ENCODE measurements at places on chromosomes 2 and 18.
A peak's percentile ranks its signal among the peaks of the same experiment; 100 is the strongest.

GRCh38 chr18:8812631-8813030 is 107.3 kb downstream of the MTCL1 start:
- peak; percentile 54 for DNase-seq

- DNase-seq = no peak
Observed at GRCh38 chr2:137764646-137765045, 199.6 kb upstream of the HNMT start.

DNA sequence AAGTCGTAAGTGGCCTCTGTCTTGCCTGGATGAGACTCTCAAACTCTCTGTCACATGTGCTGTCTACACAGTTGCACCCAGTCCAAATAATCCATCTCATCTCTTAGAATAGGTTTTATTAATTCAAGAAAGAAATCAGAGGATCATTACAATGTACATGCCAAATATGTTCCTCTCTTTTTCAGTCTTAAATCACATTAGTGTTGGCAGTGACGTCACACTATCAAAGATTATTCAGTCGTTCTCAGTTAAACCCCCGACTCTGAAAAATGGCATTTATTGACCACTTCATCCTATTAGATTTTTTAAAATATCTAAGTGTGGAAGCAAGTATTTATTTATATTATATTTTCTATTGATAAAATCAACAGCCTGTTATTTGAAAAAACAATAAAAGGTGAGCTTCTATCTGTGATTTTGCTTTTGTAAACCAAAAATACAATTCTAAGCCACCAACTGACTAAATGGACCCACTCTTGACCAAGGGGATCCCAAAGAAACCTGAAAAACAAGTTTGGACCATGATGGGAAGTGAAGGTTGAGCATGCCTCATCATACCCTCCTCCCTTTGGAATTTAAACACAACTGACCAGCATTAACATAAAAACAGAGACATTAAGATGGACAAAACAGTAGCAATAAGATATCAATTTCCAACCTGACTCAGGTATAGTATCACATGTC is 1894.4 kb upstream of the LRRTM1 start:
- no peak for DNase-seq

- no peak for DNase-seq
Observed at GRCh38 chr2:192885569-192886160, 690.9 kb upstream of the TMEFF2 start.

DNA sequence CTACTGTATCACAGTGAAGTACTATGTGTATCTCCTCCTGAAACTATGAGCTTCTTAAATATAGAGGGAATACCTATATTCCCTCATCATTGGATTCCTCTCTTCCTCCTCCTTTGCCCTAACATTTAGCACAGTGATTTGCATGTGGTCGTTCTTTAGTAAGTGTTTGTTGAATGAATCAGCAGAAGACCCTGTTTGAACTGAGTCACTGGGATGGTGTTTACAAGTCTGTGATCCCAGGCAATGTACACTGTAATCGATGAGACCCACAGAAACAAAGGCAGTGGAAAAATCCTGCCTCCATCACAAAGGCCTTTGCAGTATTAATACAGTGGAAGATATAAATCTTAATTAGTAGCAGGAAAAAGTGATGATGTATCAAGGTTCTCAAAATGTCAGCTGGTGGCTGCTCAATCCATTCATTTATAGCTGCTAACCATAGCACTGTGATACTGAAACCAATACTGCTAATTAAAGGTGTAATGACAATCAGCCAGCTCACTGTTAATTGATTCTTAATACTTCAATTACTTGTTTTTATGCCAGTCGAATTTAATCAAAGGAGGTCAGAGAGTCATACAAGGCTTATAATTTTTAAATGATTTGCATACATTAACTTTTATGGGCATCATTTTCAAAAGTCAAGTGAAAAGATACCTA is 20.8 kb upstream of the MYO3B start:
- peak; percentile 72 for DNase-seq

DNA sequence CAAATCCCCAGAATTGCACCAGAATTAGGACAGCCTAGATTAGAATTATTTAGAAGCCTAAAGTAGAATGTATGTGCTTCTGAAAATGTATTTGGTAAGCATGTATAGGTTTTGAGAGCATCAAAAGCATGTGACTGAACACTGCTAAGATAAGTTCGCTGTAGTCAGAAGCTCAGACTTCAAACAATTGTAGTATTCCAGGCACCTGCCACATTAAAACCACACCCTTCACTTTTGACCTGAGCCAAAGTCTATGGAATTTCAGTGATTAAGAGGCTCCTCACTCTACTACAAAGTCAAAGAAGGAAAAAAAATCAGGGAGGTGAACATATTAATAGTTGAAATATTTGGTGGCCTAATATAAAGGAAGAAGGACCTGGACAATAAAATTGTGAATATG is 8.2 kb downstream of the KCNJ3 start:
- DNase-seq = no peak

GRCh38 chr2:226184540-226184939 is 615.1 kb downstream of the IRS1 start:
- DNase-seq = no peak

GRCh38 chr2:128667391-128667790 is 348.7 kb upstream of the HS6ST1 start:
- DNase-seq = no peak

DNA sequence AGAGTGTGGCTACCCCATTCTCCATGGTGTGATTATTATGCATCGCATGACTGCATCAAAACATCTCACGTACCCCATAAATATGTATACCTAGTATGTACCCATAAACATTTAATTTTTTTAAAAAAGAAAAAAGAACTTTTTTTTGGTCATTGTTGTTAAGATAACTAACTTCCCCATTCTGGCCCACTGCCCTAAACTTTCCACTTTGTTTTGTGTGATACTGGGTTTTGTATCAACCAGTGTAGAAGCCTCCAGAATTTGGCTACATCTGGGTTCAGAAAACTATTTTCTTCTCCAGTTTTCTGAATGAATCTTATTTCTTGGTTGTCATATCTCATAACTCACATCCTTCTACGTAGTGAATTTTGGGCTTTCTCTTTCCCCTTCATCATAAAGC is 62.3 kb upstream of the NABP1 start:
- no peak for DNase-seq

GRCh38 chr2:189584686-189585085 is 4.1 kb upstream of the SLC40A1 start:
- no peak for DNase-seq

DNA sequence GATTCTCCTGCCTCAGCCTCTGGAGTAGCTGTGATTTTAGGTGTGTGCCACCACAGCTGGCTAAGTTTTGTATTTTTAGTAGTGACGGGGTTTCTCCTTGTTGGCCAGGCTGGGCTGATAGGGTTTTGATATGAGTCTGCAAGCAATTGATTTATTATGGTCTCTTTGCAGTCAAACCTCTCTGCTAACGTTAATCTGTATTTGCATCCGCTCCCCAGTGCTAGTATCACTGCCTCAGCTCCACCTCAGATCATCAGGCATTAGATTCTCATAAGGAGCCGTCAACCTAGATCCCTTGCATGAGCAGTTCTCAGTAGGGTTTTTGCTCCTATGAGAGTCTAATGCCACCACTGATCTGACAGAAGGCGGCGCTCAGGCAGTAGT is 19.0 kb downstream of the HAT1 start:
- no peak for DNase-seq

- DNase-seq = no peak
Observed at GRCh38 chr2:157439824-157440186, 4.1 kb downstream of the CYTIP start.

- DNase-seq = peak; percentile 73
Observed at GRCh38 chr18:77167251-77167650, 34.7 kb upstream of the MBP start.

DNA sequence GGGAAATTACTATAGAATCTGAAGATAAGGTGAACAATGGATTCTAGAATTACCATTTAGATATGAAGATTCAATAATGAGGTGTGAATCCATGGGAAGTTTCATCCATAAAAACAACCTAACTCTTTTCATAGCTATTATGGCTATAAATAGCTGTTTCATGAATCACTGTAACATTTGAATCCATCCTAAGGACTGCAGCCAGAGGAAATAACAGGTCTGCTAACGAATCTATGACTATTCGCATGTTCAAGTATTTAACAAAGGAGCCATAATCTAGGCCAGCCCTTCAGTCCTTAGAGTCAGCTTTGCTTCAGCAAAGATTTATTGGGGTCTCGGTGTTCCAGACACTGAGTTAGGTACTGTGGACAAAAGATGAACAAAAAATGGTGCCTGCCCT is 87.1 kb downstream of the MYOM1 start:
- no peak for DNase-seq

DNA sequence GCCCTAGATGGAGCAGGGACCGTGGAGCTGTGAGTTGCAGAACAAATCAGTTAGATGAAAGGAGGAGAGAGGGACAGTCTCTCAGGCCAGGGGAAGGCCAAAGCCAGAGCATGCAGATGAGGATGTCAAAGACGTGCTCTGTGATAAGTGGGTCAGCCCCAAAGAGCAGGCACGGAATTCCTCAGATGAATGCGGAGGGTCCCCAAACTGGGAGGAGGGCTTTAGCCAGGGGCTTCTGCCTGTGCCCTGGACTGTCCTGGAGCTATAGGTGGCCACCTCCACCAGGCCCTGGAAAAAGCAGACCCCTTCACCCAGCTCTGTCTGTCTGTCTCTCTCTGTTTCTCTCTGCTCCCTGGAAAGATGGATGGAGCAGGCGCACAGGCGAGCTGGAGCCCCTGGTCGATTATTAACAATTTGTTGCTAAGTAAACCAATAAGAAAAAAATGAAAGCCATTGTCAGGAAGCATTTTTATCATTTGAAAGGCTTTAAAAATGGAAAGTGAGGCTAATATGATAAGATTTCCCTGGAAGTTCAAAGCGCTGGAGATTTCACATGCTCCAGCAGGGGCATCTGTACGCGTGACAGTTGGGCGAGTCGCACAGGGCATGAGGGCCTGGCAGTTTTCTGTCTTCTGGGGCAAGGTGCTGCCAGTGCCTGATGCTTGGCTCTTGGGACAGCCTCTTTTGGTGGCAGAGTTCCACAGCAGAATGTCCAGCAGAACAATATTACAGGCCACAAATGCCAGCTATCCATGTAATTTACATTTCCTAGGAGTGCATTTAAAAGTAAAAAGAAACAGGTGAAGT is 241.0 kb downstream of the GLI2 start:
- DNase-seq = no peak

- no peak for DNase-seq
Observed at GRCh38 chr2:215427585-215427984, 8.3 kb downstream of the FN1 start.

DNA sequence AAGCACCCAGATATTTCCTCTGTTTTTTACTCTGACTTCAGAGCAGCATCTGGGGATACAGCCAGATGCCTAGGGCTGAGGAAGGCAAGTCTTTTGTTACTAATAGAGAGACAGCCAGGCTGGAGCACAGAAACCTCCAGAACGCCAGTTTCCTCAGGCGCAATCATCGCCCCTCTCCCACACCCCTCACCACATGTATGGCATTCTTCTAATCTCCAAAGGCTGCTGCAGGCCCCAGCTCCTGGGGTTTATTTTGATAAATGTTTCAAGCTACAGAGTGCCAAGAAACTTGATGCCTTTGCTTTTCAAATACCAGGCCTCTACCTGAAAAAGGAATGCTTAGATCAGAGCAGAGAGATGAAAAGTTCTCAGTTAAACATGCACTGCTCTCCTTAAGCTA is 283.6 kb downstream of the RBM43 start:
- DNase-seq = no peak

GRCh38 chr18:73924307-73924706 is 223.3 kb downstream of the FBXO15 start:
- DNase-seq = no peak

DNA sequence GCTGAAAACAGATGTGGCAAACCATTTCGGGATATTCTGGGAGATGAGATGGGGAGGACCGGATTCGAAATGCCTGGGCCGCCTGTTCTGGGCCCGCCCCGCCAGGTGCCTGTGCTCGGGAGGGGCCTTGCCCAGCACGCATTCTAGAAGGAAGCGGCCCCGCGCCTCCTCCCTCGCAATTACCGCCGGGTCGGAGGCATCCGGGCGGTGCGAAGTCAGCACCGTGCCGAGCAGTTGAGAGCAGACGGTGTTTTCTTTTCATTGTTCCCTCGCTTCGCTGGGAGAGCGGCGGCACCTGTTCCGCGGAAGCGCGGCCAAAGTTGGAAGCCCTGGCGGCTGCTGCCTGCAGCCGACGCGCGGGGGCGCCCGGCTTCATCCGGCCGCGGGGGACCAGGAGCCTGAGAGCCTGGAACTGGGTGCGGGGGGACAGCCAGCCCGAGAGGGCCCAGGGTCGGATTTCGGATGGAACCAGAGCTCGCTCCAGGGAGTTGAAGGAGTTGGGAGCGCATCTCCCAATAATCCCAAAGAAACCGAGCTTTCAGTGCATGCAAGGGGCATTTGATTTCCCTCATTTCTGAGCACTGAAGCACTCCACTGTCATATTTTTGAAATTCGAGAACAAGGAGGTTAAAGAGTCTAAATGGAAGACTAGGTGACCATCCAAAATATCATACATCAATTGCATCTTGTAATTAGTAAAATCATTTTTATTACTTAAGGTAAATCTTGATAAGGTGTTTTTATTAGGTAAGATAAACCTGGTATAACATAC is 241.8 kb upstream of the RAB12 start:
- DNase-seq = no peak

DNA sequence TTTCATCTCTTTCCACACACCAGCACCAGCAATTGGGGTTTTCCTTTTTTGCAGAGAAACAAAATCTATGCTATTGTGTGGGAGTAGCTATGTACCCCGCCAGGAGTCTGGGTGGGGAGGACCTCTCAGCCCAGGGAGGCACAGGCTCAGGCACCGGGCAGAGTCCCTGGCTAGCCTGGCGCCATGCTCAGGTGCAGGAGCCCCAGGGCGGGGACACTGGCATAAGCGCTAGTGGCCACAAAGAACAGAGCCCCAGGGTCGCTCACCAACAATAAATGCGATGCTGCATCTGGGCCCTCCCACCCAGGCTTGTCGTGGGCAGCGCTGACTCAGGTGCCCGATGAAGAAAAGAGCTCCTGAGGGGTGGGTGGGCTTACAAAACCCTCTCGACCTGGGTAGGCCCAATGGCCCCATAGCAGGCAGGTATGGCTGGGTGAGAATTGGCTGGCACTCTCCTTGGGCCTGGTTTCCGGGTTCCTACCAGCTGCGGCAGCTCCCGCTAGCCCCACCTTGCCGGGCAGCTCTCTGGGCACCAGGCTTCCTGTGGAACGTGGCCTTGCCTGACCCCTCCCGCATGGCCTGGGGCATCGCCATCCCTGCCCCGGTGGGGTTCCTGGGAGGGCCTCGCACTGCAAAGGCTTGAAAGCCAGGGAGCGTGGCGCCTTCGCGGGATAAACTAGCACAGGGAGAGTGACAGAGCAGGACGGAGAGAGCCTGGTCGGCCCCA is 31.8 kb upstream of the COL6A3 start:
- DNase-seq = no peak

All from fibroblast of skin of abdomen (primary cell).